T-helper 2 cell (primary cell): ENCODE measurements at places on chromosomes 4 and X.

- no peak for DNase-seq
Observed at GRCh38 chr4:117623326-117623725, 411.0 kb upstream of the NDST3 start.

DNA sequence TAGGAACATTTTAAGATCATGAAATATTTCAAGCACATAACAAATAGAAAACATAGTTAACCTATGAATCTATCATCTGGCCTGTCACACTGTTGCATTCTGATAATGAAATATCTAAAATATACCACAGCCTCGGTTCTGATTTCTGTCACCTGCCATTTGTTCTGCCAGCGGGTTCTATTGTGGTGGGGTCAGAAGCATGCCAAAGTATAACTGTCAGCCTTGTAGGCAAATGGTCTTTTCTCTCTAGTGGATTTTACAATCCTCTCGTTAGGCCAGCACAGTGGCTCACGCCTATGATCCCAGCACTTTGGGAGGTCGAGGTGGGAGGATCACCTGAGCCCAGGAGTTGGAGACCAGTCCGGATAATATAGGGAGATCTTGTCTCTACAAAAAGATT lies 47.9 kb downstream of the HTRA3 start:
- no peak for DNase-seq

GRCh38 chr4:167339781-167340180 lies 105.5 kb upstream of the SPOCK3 start:
- no peak for DNase-seq

- DNase-seq: no peak
Observed at GRCh38 chrX:153321381-153322124, at the start of gene PNMA6F. Gene PNMA6F, minus strand, starts transcription at chrX:153321767. Its CDS starts 1,093 bp downstream, at chrX:153320674.

DNA sequence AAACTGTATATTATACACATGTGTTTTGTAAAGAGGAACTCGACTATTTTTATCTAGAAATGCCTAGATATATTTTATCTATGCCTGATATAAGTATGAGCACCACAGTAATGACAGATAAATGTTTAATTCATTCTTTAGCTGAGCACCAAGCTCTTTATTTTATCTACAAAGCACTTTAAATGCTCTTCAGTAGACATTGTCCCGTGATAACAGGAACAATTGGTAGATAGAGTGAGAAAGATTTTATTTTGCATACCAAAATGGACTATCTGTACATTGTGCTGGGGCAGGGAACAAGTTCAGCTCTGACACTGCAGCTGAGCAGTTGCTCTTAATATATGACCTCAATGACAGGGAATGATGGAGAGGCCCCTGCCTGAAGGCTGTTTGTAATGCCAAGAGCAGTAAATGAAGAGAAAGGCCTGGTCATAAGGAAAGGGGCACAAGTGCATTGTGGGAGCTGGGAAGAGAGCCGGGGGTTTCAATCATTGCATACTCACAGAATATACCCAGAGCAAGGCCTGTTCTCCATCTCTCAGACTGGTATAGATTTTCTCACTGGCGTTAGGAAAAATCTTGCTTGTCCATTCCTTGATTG lies 57.3 kb downstream of the SEPTIN11 start:
- no peak for DNase-seq

- DNase-seq: no peak
Observed at GRCh38 chrX:72042852-72043248, 88.9 kb downstream of the RTL5 start.

GRCh38 chrX:14899607-14900006 lies 26.4 kb downstream of the MOSPD2 start:
- no peak for DNase-seq

DNA sequence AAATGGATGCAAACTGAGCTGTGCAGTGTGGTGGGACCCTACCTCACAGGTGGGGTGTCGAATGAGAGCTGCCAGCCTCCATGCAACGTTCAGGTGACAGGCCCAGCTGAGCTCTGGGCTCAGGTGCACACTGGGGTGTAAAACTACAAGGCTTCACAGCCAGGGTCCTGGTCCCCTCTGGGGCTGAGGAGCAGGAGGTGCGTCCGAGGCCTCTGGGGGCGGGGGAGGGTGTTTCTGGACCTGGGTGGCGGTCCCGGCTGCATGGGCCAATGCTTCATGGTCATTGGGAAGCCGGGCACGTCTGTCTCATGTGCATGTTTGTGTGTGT lies 26.5 kb upstream of the SORCS2 start:
- no peak for DNase-seq

DNA sequence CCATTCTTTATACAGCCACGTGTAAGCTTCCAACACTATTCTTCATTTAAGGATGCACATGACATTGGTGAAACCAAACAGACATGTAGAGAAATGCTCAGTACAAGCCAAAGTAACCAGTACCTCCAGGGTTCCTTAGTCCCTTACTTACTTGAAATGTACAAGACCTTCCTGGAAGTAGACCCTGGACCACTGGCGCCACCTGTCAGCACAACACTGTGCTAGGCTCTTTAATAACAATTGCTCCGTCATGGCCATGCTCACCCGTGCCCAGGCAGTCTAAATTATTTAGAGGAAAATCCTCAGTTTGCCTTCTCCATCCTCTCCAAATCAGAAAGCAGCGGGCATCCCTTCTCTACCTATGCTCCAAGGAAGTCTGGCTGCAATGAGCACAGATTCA lies 52.7 kb downstream of the ADGRA3 start:
- DNase-seq: no peak

GRCh38 chr4:90474484-90474883 lies 347.3 kb downstream of the CCSER1 start:
- no peak for DNase-seq

DNA sequence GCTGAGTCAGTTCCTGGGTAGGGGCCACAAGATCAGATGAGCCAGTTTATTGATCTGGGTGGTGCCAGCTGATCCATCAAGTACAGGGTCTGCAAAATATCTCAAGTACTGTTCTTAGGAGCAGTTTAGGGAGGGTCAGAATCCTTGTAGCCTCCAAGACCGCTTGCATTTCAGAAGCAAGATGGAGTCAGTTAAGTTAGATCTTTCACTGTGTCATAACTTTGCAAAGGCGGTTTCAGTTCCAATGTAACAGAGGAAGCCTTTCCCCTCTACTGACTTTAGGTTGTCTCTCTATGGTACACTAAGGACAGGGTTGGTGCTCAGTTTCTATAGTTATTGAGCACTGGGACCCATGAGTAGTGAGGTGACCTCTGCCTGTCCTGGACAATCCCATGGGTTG lies 127.3 kb upstream of the WDR1 start:
- DNase-seq: no peak

DNA sequence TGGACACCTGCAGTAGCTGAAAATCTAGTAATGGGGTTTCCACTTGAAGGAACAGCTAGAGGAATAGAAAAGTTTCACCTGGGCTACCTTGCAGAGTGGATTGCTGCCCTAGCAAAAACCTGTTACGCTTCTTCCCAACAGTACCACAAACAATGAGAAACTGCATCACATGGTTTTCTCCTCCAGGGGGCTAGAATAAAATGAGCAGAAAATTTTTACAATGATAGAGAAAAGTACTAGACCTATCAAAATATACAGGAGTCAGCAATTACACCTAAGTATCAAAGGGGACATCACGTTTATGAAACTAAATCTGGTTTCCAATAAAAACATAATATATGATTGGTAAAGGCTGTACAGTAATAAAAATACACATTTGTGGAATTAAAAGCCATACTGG lies 423.1 kb upstream of the PITX2 start:
- no peak for DNase-seq

- no peak for DNase-seq
Observed at GRCh38 chr4:128854433-128854832, 44.9 kb downstream of the JADE1 start.

GRCh38 chrX:140836874-140837273 lies 127.3 kb downstream of the LINC00632 start:
- DNase-seq: no peak

GRCh38 chr4:80305466-80305865 lies 30.1 kb upstream of the CFAP299 start:
- no peak for DNase-seq

GRCh38 chr4:54231768-54232688 lies 2.9 kb downstream of the PDGFRA start:
- DNase-seq: no peak

DNA sequence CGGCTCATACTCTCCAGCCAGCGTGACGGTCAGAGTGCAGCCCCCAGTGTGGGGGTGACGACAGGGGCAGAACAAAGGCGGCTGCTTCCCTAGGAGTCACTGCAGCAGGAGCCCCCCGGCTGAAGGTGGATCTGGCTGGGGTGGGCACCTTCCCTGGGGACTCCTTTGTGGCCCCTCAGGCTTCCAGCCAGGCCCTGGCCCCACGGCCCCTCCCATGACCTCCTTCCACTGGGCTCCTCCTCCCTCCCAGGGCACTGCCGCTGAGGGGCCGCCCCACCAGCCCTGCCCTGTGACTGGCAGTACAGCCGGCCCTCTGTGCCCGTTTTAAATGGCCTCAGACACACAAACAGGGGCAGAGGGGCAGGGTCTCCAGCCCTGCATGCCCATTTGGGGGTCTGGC lies 61.9 kb downstream of the FAM53A start:
- no peak for DNase-seq

DNA sequence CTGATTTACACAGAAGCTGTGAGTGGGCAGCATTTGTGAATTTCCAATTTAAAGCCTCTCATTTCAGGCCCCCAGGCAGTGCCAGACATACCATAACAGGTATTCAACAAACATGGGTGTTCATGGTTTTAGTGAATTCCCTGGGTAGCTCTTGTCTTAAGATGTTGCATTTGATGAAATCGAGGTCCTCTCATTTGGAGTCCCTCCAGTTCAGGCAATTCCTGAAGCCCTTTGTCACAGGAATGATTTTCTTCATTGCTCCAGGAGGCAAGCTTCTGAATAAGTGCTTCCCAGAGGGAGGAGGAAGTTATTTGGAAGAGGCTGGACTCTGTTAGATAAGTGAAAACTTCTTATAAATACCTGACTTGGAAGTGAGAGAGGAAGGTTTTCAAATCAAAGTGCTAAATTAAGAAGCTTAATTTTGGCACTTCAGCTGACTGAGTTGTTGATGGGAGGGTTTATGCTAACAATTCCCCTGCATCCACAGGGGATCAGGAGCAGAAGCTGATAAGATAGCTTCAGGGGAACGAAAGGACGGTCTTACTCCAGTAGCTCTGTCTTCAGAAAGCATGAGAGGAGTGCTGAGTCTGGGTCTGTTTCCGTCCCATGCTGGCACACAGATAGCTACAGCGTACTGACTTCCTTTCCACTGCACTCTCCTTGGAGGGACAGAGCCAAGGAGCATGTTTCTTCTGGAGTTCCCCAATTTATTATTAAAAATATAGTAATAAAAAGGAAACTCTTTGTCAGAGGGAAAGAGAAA lies 543.1 kb downstream of the GBA3 start:
- no peak for DNase-seq

- DNase-seq: no peak
Observed at GRCh38 chr4:139682741-139683151, 17.1 kb downstream of the MGST2 start.

GRCh38 chr4:36006226-36006625 lies 238.1 kb downstream of the ARAP2 start:
- DNase-seq: no peak

GRCh38 chr4:138734746-138735145 lies 280.8 kb upstream of the NOCT start:
- DNase-seq: no peak

- DNase-seq: no peak
Observed at GRCh38 chr4:185896817-185897488, 85.0 kb upstream of the SORBS2 start.

- no peak for DNase-seq
Observed at GRCh38 chr4:114041117-114041475, 61.6 kb upstream of the ARSJ start.

GRCh38 chr4:8378101-8378724 lies 62.3 kb downstream of the ACOX3 start:
- no peak for DNase-seq

GRCh38 chr4:5969777-5970176 lies 48.5 kb downstream of the C4orf50 start:
- no peak for DNase-seq

- DNase-seq: no peak
Observed at GRCh38 chrX:9055354-9055753, 21.4 kb upstream of the FAM9B start.

- no peak for DNase-seq
Observed at GRCh38 chrX:73447311-73447794, 500 bp downstream of the CDX4 start.

DNA sequence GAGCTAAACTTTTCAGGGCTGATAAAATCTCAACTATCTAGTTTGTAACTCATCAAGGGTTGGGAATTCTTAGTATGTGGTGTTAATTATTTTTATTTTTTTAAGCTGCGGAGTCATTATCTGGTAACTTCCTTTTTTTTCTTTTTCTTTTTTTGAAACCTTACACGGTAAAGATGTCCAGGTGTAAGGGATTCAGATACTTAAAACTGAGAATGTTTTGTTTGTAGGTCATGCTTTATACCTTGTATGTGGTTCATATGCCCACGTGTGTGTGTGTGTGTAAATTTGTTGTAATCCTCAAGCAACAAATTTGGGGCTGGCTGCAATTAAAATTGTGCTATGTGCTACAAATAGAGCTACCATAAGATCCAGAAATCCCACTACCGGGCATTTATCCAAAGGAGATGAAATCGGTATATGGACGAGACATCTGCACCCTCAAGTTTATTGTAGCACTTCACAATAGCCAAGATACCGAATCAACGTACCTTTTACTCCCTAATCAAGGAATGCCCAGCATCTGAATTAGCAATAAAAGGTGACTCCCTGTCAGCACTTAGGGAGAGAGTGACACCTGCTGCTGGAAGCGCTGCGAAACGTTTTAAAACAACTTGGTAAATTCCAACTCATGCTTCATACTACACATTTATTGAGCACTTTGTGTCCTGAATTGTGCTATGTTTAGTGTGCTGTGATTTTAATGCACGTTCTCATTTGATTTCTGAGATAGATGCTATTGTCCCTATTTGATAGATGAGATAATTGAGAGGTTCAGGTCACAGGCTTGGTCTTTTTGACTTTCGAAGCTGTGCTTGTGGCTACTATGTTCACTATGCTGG lies 16.1 kb downstream of the MSMO1 start:
- DNase-seq: no peak

- DNase-seq: peak; percentile 29
Observed at GRCh38 chrX:110188701-110189558, 129.0 kb downstream of the AMMECR1 start.

DNA sequence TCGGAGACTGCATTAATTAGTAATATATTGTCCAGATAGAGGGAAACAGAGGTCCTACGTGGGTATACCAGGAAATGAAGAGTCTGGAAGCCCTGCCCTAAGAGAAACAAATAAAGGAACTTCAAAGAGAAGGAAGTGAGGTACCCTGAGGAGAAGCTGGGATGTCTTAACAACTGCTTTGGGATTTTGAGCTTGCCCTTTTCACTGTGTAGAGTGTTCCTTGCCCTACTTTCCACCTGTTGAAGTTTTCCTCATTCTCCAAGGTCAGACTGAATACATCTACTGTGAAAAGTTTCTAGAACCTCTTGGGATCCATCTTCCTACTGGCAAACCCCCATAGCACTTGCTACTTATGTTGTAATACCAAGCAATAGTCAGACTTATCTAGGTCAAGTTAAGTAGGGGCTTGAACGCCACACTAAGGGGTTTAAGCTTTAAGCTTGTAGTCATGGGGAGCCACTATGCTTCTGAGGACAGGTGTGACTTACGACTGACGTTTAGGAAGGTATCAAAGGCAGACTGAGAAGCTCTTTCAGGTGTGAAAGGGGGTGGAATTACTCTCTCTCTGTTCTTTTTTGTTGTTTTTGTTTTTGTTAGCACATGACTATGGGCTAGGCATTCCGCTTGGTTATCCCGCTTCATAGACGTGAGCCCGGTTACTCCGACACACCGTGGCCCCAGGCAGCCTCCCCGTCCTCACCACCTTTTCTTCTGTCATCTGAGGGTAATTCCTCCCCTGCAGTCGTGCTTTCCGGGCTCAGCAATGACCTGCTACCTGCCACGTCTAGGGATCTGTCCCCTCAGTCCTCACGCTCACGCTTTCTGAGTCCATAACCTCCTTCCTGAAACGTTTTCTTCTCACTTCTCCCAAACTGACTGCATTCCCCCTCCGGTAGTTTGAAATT lies 959 bp upstream of the REST start:
- no peak for DNase-seq
